ENCODE measurements at places on chromosomes 1 and 21.

GRCh38 chr1:155527677-155528076 is 34.9 kb downstream of the ASH1L start:
- no peak for DNase-seq

DNA sequence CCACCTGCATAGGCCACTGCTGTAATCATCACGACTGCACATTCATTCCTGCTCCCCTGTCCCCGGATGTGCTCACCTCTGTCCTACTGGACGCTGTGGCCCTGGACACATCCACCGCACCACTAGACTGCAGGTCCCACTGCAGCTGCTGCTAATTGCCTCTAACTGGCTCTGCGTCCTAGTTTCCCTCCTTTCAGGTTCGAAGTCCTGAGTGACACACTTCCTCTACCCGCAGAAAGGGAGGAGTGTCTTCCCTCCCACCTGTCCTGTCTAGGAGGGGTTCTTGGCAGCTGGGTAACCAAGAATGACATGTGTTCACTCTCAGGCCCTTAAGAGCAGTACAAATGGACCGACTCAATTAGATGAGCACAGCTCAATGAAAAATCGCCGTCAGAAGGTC is 40.5 kb upstream of the ITPKB start:
- DNase-seq: no peak

DNA sequence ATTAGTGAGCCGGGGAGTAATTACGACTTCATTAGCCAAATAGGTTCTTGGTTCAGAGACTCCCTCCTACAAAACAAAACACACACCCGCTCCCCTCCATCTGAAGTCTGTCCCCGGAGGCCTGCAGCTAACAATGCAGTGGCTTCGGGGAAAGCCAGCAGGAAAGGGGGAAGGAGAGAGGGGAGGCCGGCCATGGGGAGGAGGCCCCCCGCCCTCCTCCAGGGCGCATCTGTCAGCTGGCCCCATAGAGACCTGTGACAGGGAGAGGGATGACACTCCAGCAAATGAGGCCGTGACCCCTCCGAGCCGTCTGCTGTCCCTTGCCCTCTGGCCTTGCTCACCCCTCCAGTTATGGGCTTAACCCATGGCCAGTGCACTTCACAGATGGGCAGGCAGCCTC is 12.1 kb upstream of the CNTN2 start:
- DNase-seq: no peak

DNA sequence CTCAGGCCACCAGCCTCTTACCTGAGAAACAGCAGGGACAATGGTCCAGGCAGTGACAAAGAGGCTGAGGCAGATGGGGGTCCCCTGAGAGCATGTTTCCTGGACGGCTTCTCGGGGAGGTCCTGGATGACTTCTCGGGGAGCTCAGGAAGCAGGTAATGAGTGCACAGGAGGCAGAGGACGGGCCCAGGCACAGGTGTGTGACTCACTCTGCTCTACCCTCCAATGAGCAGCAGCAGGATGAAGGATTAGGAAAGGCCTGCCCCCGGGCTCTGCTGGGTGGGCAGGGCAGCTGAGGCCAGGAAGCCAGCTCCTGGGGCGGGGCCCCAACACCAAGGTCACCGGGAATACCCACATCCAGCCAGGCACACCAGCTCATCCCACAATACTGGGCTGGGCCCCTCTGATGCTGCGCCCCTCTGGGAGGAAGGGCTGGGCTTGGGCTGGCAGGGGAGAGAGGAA is 17.2 kb upstream of the PTAFR start:
- no peak for DNase-seq

- no peak for DNase-seq
Measured at GRCh38 chr1:210360852-210361477, 32.3 kb downstream of the HHAT start.

DNA sequence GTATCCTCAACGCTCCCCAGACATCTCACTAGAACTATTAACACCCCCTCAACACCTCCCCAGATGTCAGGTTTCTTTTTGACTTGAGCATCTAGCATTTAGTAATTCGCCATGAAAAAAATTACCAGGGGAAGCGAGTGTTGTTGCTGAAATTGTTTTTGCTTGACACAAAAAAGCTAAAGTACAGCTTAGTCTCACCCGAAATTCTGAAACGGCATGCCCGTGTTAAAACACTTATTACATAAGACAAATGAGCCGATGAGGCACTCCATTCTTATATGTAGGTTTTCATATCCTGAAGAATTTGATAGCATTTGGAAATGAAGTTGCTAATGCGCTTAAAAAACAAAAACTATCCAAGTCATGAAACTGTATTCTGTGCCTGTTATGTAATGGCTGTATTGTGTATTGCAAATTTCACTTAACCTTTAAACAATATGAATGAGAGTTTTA is 1.3 kb upstream of the NRIP1 start:
- DNase-seq: no peak

DNA sequence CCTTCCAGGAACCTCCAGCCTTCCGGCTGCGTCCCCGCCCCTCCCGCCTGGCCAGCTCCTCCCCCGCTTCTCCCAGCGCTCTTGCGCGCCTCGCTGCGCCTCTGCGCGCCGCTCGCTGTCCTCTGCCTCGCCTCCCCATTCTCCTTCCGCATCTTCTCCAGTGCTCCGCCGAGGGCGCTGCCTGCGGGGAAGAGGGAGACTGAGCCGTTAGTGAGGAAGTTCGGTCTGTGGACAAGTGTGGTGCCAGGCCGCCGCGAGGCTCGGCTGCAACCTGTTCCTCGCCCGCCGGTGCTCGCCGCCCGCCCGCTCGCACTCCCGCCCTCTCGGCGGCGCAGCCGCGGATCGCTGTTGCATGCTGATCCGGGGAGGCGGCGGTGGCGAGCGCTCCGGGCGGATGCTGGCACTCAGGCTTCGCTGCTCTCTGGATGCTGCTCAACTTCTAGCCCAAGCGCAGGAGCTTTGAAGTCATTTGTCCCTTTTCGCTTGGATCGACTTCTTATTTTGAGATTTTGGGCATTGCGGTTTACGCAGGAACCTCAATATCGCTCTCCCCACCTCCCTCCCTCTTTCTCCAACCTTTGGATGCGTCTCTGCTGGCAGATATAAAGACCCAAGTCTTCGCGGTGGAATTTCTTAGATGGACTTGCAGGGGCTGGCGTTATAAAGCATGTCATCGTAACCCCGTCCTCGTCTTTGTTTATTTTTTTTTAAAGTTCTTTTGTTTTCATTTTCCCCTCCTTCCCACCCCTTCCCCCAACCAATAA is 614 bp upstream of the CACNA1E start:
- DNase-seq: peak; percentile 18

- no peak for DNase-seq
Measured at GRCh38 chr1:213876531-213876930, 111.2 kb upstream of the PROX1 start.

GRCh38 chr21:37764691-37765090 is 151.6 kb downstream of the KCNJ6 start:
- no peak for DNase-seq

DNA sequence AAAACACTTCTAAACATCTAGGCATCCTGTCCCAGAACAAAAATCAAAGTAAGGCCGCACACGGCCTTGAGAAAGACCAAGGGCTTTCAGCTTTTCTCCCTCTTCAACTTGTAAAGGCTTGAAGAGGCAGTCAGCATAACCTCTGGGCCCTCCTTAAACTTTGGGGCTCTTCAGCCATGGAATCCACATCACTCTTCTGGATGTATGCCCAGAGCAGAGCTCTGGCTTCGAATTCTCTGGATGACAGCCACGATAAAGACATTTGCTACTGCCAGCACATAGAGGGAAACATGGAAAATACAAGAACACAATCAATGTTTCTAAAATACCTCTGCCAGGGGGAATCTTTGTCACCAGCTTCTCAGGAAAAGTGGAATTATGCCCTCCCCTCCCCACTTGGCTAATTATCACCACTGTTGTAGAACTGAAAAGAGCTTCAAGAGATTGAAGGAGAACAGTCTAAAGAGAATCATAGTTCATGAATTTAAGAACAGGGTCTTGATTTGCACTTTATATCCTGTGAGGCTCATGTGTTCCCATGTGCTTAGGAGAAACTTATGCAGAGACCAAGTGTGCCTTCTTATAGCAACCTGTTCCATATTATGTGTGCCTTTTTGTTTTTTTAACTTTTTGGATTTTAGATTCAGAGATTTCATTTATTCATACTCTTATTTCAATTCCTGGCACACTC is 39.0 kb upstream of the DPT start:
- DNase-seq: no peak

DNA sequence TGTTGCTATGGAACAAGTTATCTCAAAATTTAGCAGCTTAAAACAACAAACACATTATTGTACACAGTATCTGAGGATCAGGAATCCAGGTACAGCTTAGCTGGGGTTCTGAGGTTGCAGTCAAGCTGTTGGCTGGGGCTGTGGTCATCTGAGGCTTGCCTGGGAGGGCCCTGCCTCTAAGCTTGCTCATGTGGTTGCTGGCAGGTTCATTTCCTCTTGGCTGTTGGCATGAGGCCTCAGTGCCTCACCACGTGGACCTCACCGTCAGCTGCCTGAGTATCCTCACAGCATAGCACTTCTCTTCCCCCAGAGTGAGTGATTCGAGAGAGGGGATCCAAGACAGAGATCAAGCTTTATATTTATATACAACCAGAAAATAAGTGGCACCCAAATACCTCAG is 18.6 kb downstream of the NTPCR start:
- no peak for DNase-seq

DNA sequence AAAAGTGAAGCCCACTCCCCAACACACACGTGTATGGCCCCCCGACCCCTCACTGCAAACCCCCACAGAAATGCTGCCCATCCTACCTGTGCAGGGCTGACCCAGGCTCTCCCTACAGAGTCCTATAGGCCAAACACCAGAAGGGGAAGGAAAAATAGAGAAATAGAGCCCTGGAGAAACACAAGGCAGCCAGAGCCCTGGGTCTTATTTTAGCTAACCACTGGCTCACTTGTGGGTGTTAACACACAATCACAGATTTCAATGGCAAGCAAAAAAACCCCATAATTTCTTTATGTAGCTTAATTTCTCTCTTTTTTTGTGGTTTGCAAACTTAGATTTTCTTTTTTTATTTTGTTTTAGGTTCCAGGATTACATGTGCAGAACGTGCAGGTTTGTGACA is 989 bp upstream of the PIGR start:
- no peak for DNase-seq

DNA sequence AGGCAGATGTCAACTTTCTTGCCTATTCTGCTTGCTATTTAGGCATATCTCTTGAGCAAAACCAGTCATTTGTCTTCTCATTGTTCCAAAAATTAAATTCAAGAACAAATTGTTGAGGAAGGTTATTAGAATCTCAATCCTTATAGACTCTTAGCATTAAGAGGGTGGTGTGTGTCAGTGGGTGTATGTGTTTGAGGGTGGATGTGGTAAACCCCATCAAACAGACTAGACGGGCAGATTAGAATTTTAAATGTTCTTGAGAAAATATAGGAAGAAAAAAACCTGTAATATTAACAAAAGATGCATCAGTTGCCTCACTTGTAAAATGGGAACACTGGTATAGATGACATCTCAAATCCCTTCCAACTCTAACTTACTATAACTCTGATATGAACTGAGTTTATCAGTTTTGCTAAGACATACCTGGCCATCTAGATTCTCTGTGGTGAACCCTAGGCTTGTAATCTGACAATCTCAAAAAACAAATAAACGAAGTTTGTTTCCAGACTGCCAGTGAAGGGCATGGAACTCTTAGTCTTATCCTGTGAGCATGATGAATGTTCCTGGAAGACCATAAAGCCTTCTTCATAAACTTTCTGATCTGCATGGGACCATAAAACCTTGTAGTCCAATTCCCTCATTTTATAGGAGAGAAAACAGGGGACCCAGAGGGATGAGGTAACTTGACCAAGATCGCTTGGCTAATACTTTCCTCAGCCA is 176.3 kb upstream of the SGIP1 start:
- DNase-seq: no peak

GRCh38 chr1:27142464-27142863 is 12.5 kb downstream of the SLC9A1 start:
- peak; percentile 18 for DNase-seq

DNA sequence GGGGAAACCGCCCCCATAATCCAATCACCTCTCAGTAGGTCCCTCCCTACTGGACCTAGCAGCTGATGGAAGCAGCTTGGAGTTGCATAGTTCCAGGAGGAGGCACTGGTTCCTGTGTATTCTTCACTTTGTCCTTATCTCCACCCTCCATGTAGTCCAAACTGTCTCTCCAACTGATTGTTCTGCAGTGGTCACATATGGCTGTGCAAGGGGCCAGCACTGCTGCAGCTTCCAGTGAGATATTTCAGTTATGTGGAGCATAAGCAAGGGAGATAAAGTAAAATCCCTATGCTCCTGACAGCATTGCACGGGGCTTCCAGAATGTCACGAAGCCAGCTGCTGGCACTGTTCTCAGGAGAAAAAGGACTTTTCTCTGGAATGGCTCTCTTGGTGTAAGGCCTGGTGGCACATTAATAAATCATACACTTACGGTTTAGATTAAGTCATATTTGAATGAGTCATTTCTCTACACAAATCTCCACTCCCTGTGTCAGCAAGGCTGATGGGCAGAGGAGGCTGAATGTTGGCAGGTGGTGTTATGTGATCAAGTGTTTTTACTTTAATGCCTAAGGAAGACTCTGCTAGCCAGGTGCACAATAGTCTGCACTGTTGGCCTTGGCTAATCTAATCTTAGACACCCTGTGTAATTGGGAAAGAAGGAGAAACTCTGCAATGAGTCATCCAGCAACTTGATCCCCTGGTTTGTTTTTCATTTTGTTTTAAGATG is 93.4 kb downstream of the KCNK1 start:
- DNase-seq: no peak

DNA sequence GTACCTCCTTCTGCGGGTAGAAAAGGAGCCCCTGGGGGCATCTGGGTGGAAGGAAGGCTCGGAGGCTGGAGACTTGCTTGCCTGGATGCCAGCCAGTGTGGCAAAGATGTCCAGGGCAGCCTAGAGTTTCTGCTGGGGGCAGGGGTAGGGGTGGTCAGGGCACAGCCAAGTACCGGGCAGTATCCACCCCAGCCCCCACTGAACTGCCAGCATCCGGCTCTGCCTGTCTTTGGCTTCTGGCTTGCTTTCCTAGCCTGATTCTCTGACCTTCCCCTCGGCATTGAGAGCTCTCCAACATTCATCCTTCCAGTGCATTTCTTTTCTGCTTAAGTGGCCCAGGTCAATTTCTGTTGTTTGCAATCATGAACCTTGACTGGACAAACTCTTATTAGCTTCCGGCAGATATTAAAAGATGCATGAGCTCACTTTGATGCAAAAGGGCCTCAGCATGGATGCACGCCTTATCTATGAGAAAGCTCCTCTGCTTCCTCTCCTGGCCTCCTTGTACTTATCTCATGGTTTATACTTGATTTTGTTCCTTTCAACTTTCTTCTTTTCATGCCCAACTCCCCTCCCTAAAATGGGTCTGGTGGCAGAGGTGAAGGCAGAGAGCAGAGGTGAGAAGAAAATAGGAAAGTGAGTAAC is 116.9 kb downstream of the HLCS start:
- DNase-seq: no peak

GRCh38 chr1:162928141-162928540 is 67.2 kb upstream of the CCDC190 start:
- no peak for DNase-seq

DNA sequence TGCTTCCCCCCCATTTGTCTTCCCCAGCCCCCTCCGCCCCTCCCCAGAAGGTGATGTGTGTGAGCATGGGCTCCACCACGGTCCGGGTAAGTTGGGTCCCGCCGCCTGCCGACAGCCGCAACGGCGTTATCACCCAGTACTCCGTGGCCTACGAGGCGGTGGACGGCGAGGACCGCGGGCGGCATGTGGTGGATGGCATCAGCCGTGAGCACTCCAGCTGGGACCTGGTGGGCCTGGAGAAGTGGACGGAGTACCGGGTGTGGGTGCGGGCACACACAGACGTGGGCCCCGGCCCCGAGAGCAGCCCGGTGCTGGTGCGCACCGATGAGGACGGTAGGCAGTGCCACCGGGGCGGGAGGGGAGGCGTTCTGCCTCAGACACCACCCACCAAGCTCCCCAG is 52.2 kb upstream of the KDM4A start:
- DNase-seq: no peak

All from stimulated activated CD4-positive, alpha-beta T cell treated with anti-CD3 and anti-CD28 coated beads, Interleukin-4, amount 100 ng/mL, for 1 hour (primary cell).